ENCODE measurements at places on chromosomes 13 and 19.

- peak; percentile 49 for DNase-seq
Measured at GRCh38 chr13:40981361-40981760, 37.8 kb downstream of the ELF1 start.

DNA sequence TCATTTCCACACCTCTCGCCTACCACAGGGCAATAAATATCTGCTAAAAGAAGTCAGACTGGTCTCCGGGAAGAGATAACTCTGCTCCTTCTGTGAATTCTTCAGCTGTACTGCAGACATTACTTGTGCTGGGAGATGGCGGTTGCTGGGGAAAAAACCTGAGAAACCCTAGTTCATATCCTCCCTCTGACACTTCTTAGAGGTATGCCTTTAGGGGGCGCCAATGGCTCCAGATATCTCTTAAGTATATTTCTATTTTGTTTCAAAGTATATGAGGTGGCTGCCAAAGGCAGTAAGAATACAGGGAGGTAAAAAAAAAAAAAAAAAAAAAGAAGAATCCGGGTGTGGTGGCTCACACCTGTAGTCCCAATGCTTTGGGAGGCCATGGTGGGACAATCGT lies 175.2 kb downstream of the PAN3 start:
- no peak for DNase-seq

DNA sequence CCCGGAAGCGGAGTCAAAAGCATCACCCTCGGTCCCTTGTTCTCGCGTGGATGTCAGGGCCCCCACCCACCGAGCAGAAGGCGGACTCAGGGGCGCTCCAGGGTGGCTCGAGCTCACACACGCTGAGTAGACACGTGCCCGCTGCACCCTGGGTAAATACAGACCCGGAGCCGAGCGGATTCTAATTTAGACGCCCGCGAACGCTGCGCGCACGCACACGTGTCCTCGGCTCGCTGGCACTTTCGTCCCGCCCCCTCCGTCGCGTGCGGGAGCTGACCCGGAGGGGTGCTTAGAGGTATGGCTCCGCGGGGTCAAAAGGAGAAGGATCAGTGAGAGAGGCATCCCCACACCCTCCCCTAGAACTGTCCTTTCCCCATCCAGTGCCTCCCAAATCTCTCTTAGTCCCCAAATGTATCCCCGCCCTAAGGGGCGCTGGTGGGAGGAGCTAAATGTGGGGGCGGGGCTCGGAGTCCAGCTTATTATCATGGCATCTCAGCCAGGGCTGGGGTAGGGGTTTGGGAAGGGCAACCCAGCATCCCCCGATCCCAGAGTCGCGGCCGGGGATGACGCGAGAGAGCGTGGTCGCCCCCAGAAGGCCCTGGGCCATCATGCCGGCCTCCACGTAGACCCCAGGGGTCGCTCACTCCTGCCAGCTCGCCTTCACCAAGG lies 451 bp upstream of the ICAM5 start:
- peak; percentile 73 for DNase-seq

DNA sequence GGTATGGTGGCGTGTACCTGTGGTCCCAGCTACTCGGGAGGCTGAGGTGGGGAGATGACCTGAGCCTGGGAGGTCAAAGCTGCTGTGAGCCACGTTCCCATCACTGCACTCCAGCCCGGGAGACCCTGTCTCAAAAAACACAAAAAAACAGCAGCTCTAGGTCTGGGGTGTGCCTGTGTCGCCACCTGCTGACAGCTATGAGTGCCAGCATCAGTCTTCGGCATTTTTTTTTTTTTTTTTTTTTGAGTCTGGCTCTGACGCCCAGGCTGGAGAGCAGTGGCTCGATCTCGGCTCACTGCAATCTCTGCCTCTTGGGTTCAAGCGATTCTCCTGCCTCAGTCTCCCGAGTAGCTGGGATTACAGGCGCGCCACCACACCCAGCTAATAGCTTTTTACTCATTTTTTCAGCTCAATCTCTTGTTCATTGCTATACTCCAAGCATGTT lies 10.1 kb downstream of the AP2S1 start:
- DNase-seq, result peak; percentile 57

DNA sequence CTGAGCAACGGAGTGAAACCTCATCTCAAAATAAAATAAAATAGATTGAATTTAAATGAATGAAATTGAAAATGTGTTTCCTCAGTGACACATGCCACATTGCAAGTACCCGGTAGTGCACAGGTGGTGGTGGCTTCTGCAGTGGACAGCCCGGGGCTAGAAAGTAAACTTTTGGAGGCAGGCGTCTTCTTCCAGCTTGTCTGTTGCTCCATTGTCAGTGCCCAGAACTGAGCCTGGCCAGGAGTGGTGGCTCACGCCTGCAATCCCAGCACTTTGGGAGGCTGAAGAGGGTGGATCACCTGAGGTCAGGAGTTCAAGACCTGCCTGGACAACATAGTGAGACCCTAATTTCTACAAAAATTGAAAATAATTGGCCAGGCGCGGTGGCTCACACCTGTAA lies 5.7 kb downstream of the MYH14 start:
- no peak for DNase-seq

GRCh38 chr13:106905380-106906162 lies 337.6 kb upstream of the ARGLU1 start:
- no peak for DNase-seq

DNA sequence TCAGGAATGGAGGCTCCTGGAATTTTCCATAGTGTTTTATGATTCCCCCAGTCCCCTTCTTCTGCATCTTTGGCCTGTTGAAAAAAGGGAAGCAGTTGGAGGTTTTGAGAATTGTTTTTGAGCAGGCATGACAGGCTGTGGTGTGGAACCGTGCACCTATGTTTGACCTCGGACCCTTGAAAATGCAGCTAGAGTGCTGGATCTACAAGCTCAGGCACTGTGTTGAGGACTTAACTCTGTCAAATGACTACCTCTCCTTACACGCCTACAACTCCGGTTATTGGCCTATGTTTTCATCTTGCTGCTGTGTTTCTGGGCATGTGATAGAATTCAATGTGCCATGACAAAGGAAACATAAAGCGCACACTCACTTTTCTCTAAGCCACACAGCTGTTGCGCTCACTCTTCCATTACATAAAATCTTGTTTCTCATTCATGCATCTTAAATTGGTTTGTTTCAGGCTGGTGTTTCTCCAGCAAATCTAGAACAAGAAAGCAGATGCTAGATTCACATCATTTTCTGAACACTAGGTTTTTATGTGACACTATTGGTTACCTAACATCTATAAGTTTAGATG lies 616.6 kb downstream of the FGF9 start:
- no peak for DNase-seq

DNA sequence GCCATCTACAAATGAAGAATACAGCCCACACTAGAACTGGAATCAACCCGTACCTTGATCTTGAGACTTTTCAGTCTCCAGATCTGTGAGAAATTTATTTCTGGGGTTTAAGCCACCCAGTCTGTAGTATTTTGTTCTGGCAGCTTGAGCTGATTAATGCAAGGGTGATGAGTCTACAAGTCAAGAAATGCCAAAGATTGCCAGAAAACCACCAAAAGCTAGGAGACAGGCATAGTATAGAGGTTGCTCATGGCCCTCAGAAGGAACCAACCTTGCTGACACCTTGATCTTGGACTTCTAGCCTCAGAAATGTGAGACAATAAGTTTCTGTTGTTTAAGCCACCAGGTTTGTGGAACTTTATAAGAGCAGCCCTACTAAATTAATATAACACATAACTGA lies 428.2 kb upstream of the KLF12 start:
- DNase-seq, result no peak

DNA sequence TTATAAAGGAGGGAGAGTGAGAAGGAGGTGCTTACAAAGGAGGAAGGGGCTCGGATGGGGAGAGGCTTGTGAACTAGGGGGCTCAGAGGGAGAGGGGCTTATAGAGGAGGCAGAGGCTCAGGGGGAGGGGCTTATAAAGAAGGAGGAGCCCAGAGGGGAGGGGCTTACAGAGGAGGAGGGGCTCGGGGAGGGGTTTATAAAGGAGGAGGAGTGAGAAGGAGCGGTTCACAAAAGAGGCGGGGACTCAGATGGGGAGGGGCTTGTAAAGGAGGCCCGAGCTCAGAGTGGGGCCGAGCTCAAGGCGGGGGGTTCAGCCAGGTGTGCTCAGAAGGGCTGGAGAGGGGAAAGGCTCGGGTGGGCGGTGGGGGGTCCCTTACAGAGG lies 500 bp downstream of the SMIM24 start:
- DNase-seq, result peak; percentile 48

GRCh38 chr13:25840931-25841330 lies 210.9 kb downstream of the SHISA2 start:
- DNase-seq, result no peak

DNA sequence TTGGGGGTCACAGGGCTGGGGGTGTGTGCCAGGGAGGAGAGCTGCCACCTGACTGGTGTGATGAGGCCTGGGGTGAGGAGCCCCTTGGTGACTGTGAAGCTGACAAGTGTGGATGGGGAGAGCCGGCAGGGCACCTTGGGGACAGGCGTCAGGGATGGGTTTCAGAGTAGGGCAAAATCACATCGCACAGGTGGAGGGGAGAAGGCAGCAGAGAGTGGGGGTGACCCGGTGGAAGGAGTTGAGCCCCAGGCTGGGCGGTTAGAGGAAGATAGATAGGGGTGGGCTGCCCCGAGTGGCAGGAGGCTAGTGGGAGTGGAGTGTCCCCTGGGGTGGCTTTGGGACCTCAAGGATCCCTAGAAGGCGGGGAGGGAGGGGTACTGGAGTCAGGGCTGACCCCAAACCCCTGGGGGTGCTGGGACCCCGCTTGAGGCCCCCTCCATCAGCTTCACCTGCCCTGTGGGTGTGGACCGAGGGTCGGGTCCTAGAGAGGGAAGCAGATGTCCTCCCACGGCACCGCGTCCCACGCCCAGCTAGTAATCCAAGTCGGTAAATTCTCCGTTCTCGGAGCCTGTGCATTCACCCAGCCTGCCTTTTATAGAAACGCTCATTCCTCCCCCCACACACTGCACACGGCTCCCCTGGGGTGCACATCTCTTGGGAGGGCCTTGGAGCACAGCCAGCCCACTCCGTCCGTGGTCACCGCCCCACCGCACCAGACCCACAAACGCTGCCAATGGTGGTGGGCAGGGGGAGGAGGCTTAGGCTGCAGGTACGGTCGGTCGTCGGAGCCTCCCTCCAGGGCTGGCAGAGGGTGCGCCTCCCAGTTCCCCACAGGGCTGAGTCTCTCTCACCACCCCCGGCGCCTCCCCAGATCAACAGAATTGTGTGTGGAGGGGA lies 2.4 kb downstream of the CTXN1 start:
- no peak for DNase-seq

- peak; percentile 24 for DNase-seq
Measured at GRCh38 chr19:55119053-55119452, 1.6 kb upstream of the PPP1R12C start.

- DNase-seq, result no peak
Measured at GRCh38 chr13:114100446-114101357, 31.7 kb downstream of the RASA3 start.

DNA sequence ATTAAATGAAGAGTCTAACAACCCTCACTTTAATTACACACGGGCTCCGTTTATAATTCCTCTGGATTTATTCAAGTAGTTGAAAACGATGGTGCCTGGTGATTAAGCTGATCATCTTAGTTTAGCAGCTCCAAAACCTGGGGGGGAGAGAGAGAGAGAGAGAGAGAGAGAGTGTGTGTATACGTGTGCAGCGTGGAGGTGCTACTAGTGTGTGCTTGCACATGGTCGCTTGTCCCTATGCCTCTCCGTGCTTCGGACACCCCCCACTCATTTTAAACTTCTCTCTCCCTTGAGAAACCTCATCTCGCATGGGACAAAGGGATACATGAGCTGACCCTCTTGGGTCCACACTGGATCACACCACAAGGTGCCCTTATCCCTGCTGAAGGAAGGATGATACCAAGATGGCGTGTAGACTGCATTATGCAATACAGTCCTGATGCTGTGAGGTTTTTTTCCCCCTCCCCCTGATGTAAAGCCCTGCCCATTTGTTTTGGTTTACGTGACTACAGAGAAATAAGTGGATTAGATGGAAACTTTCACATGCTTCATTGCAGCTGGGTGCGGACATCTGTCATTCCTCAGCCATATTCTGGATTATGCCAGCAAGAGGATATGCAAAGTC lies 320.8 kb downstream of the ZNF536 start:
- DNase-seq, result no peak

DNA sequence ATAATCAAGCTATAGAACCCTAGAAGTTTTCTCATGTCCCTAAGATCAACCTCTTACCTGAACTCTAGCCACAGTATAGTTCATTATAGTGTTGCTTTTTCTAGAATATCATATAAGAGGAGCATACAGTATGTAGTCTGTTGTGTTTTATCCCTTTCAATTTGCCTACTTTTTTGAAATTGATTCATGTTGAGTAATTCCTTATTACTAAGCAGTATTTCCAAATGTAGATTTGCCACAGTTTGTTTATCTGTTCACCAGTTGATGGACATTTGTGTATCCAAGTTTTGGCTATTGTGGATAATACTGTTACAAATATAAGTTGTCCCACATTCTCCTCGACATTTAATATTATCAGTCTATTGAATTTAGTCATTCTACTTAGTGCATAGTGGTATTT lies 138.0 kb downstream of the LMO7 start:
- DNase-seq, result no peak

GRCh38 chr13:46341112-46341711 lies 45.8 kb downstream of the RUBCNL start:
- no peak for DNase-seq

DNA sequence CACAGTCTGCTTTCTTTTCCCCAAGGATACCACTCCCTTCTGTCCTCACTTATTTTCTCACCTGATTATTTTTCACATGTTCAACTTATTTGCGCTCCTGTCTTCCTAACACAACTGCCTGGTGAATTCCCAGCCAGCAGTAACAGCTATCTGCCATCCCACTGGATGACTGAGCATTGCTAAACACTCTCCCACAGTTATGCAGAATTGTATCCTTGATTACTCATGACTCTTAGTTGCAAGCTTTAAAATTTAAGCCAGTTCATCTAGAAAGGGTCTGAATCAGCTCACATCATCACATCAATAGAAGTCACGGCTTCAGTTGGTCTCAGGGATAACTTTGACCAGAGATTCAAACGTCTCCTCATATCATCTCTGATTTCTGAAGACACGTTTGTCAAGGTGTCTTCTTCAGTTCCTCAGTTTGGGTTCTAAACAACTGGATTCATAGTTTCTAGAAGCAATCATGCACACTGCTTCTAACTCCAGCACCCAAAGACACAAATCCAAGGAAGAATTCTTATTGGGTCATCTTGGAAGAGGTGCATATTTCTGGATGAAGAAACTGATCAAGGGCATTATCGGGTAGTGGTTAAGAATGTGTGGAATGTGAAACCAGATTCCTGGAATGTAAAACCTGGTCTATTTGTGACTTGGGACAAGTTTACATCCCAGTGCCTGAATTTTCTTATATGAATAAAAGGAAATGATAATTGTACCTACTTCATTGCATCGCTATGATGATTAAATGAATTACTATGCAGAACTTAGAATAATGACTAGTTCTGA lies 13.9 kb upstream of the DACH1 start:
- DNase-seq, result no peak

GRCh38 chr13:80374444-80374843 lies 33.5 kb upstream of the SPRY2 start:
- no peak for DNase-seq

DNA sequence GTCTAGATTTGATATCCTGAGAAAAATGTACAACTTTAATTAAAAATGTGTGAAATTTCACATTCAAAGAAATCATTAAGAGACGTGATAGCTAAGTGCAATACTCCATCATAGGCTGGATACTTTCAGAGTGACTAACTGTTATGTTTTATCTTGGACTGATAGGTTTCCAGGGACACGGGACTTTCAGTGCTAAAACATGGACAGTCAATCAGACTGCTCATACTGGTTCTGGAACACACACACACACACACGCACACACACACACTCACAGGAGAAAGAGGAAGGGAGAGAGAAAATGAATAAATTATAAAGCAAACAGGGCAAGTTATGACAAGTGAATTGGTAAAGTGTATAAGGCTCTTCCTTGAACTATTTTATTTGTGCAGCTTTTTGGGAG lies 955.9 kb downstream of the SLITRK5 start:
- no peak for DNase-seq

GRCh38 chr13:77702366-77702765 lies 4.9 kb downstream of the SLAIN1 start:
- no peak for DNase-seq
